ENCODE measurements at places on chromosomes 7 and 10.

- DNase-seq = no peak
Observed at GRCh38 chr7:106065575-106066500, 46.3 kb downstream of the SYPL1 start.

GRCh38 chr7:94272821-94273583, 121.7 kb upstream of the COL1A2 start:
- peak; percentile 25 for DNase-seq

- DNase-seq = no peak
Observed at GRCh38 chr10:15763006-15763405, 43.3 kb upstream of the ITGA8 start.

GRCh38 chr7:82669141-82669540, 225.6 kb upstream of the CACNA2D1 start:
- DNase-seq = no peak

- DNase-seq = no peak
Observed at GRCh38 chr7:140898786-140899536, 25.8 kb downstream of the BRAF start.

DNA sequence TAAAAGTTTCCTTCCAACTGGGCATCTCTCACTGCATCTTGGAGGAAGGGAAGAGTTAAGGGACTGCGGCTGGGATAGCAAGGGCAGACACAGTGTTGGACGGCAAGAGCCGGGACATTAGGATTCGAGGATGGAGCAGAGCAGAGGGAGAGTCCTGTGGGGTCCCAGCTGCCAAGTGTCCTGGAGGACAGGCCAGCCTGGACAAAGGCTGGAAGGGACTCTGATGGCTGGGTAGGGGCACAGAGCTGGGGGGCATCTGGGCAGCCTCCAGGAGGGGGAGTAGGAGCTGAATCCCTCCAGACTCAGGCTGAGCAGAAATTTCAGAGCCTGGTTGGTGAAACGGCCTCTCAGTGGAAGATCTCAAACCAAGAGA, 19.2 kb downstream of the SFTPA1 start:
- DNase-seq = no peak

GRCh38 chr10:132111121-132111731, 45.5 kb downstream of the JAKMIP3 start:
- DNase-seq = no peak

- peak; percentile 79 for DNase-seq
Observed at GRCh38 chr7:130352194-130353074, 7.8 kb downstream of the CPA5 start.

DNA sequence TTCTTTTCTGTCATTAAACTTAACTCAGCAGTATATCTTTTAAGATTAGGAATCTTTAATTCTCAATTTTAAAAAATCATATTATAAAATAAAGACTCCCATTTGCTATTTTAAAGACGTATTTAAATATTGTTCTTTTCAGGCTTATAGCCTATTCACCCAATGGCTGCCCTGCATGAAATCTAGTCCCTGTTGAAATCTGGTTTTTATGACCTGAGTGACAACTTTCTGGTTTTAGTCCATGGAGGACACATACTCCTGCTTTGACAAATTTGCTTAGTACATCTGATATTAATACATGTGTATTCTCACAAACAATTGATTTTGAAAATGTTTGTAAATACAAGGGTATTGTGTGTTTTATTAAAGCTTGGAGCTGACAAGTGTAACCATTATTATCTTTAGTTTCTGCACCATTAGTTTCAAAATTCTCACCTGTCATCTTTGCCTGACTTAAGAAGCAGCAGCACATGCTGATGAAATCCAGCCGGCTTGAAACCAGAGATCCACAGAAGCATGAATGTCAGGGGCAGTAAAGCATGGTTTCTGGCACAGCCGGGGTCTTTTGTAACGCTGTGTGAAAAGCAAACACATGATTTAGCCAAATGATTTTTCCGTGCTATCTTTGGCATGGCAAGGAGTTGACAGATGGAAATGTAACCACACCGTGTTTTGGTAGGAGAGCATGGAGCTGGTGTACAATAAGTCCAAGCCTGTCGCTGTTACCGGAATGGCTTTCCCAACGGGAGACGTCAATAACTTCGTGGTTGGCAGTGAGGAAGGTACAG, 262.8 kb downstream of the DYNC1I1 start:
- peak; percentile 36 for DNase-seq

DNA sequence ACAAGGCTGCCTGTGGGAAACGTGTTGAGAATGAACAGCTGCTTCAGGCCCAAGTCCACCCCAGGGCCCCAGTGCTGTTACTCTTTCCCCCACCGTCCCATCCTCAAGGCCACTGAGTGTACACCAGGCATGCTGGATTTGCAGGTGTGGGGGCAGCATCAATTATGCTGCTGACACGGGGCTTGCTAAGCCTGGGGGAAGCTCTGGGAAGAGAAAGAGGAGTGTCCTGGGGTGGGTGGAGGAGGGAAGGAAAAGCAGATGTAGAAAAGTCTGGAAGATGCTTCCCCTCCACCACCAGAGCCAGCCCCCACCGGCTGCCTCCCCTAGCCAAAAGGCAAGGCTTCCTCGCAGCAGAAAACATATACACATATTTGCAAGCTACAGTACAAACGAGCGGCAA, 153.9 kb downstream of the CDH23 start:
- no peak for DNase-seq
